ENCODE measurements at places on chromosomes 1 and 21.

GRCh38 chr1:150366416-150367296 lies 2.7 kb downstream of the RPRD2 start:
- peaks cover 47% of the 10 kb centered on the region for H3K4me1 ChIP-seq
- H3K4me3 ChIP-seq = peak overlapping the region; percentile 75
- peak overlapping the region; percentile 100 for H3K27ac ChIP-seq
- no peaks in the 10 kb centered on the region for H3K27me3 ChIP-seq

- no peak overlapping the region for H3K4me3 ChIP-seq
- H3K27me3 ChIP-seq = no peaks in the 10 kb centered on the region
- no peaks in the 10 kb centered on the region for H3K4me1 ChIP-seq
- no peaks in the 10 kb centered on the region for H3K36me3 ChIP-seq
- no peak overlapping the region for H3K27ac ChIP-seq
Measured at GRCh38 chr1:170290991-170291390, 145.2 kb downstream of the NTMT2 start.

DNA sequence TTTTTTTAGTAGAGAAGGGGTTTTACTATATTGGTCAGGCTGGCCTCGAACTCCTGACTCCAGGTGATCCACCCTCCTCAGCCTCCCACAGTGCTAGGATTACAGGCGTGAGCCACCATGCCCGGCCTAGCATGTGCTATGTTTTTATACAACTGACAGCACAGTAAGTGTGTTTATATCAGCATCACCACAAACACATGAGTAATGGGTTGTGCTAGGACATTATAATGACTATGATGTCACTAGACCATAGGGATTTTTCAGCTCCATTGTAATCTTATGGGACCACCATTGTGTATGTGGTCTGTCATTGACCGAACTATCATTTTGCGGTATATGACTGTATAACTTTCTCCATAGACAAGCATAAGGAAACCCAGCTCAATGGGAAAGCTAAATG lies 6.3 kb downstream of the LEFTY2 start:
- H3K27ac ChIP-seq = no peak overlapping the region
- peaks cover 25% of the 10 kb centered on the region for H3K4me1 ChIP-seq
- H3K36me3 ChIP-seq = no peaks in the 10 kb centered on the region

- no peaks in the 10 kb centered on the region for H3K4me1 ChIP-seq
- DNase-seq = no peak
- H3K36me3 ChIP-seq = no peaks in the 10 kb centered on the region
- no peaks in the 10 kb centered on the region for H3K27me3 ChIP-seq
Measured at GRCh38 chr21:45129189-45129923, 55.0 kb downstream of the ADARB1 start.

- H3K4me3 ChIP-seq = no peak overlapping the region
- no peaks in the 10 kb centered on the region for H3K27me3 ChIP-seq
- no peak overlapping the region for H3K27ac ChIP-seq
Measured at GRCh38 chr1:93578433-93578830, 103.2 kb downstream of the BCAR3 start.

- no peaks in the 10 kb centered on the region for H3K36me3 ChIP-seq
- no peak for DNase-seq
- H3K27ac ChIP-seq = no peak overlapping the region
- H3K4me1 ChIP-seq = no peaks in the 10 kb centered on the region
- H3K27me3 ChIP-seq = peaks cover 34% of the 10 kb centered on the region
Measured at GRCh38 chr1:201262963-201263608, 20.2 kb upstream of the PKP1 start.

DNA sequence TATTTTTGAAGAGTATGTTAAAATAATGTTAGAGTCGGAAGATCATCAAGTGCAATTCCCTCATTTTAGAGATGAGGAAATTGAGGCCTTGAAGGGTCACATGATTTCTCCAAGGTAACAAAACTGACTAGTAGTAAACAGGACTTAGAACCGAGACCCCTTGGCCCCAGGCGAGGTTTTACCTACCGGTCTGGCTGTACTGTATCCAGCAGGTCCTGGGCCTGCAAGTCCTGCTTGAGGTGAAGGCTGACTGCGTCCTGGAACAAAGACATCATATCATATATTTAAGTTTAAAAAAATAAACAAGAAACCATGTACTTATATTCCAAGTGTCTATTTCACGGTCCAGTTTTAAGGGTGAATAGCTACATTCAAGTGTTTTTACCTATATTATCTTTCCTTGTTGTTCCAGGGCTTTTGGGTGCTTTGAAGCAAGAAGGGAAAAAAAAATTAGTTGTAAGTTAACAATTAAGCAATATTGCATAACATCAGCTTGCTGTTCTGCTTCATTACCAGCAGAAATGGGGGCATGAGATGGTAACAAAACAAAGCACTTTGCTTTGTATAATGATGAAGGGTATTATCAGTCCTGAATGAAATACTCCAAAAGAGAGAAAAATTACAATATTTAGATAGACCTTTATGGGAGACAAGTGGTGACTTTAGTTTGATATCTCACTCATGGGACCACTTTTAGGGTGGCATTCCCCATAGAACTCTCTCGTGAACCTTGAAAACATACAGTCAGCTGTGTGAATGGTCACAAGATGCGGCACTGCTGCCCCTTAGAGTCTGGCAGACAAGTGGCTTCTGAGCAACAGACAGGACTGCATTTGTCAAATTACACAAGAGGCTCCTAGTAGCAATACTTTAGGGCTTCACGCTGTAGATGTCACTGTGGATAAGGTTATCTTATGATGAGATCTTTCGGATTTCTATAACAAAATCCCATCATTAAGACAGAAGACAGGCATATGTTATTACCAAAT lies 29.8 kb upstream of the CFAP298 start:
- no peaks in the 10 kb centered on the region for H3K27me3 ChIP-seq
- H3K27ac ChIP-seq = no peak overlapping the region
- H3K4me3 ChIP-seq = no peak overlapping the region
- peaks cover 11% of the 10 kb centered on the region for H3K4me1 ChIP-seq
- 0 out of 3 replicates have a peak, but pooled peaks cover 11% of the 10 kb centered on the region for H3K36me3 ChIP-seq

DNA sequence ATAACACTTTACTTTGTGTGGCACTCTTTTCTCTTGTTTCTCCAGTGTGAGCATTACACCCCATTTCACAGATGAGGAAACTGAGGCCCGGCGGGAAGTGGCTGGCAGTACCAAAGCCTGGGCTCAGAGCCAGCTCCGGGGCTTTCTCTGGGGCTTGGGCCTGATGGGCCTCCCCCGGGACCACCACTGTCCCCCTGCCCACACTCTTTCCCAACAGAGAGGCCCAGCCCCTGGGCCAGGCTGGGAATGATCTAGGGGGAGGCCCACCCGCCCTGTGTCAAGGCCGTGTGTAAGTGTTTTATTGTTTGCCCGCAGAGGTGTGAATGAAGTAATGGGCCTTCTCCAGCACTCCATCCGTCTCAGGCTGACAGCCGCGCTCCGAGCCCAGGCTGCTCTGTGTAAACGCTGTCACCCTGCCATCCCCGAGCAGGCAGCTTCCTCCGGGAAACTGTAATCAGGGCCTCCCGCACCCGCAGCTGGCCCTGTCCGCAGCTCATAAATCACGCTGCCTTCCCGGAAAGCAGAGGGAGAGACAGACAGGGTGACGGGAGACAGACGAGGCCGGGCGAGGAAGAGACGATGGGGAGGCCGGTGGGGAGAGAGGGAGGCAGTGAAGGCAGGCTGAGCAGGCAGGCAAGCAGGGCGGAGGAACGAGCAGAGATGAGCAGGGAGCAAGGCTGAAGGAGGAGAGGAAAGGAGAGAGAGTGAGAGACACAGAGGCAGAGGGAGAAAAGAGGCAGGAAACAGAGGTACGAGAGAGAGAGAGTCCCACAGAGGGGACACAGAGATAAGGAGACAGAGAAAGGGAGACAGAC lies 109.7 kb upstream of the ZBTB40 start:
- no peaks in the 10 kb centered on the region for H3K36me3 ChIP-seq
- peaks cover 23% of the 10 kb centered on the region for H3K4me1 ChIP-seq
- no peak overlapping the region for H3K27ac ChIP-seq
- DNase-seq = no peak

GRCh38 chr1:10680487-10680886 lies 116.0 kb downstream of the CASZ1 start:
- H3K4me3 ChIP-seq = peak overlapping the region; percentile 35
- DNase-seq = no peak
- H3K27me3 ChIP-seq = no peaks in the 10 kb centered on the region

GRCh38 chr1:117710710-117711109 lies 104.9 kb downstream of the TENT5C start:
- no peak overlapping the region for H3K4me3 ChIP-seq
- no peak overlapping the region for H3K27ac ChIP-seq
- no peaks in the 10 kb centered on the region for H3K4me1 ChIP-seq
- no peak for DNase-seq

- H3K36me3 ChIP-seq = no peaks in the 10 kb centered on the region
- no peak overlapping the region for H3K4me3 ChIP-seq
- H3K27ac ChIP-seq = no peak overlapping the region
Measured at GRCh38 chr1:171438441-171438840, 46.9 kb upstream of the PRRC2C start.

DNA sequence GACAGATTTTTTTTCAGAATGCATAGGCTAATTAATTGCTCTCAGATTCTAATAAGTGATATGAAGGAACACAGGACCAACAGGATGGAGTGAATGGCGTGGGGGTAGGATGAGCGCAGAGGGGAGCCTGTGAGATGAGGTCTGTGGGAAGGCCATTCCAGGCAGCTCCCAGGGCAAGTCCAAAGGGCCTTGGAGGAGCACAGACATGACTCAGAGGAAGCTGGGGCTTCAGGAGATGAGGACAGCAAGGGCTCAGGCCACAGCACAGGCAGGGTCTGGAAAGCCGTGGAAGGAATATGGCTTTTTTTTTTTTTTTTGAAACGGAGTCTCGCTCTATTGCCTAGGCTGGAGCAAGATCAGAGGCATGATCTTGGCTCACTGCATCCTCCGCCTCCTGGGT lies 35.1 kb downstream of the FMN2 start:
- DNase-seq = no peak
- H3K4me1 ChIP-seq = no peaks in the 10 kb centered on the region
- H3K4me3 ChIP-seq = no peak overlapping the region
- no peaks in the 10 kb centered on the region for H3K36me3 ChIP-seq

DNA sequence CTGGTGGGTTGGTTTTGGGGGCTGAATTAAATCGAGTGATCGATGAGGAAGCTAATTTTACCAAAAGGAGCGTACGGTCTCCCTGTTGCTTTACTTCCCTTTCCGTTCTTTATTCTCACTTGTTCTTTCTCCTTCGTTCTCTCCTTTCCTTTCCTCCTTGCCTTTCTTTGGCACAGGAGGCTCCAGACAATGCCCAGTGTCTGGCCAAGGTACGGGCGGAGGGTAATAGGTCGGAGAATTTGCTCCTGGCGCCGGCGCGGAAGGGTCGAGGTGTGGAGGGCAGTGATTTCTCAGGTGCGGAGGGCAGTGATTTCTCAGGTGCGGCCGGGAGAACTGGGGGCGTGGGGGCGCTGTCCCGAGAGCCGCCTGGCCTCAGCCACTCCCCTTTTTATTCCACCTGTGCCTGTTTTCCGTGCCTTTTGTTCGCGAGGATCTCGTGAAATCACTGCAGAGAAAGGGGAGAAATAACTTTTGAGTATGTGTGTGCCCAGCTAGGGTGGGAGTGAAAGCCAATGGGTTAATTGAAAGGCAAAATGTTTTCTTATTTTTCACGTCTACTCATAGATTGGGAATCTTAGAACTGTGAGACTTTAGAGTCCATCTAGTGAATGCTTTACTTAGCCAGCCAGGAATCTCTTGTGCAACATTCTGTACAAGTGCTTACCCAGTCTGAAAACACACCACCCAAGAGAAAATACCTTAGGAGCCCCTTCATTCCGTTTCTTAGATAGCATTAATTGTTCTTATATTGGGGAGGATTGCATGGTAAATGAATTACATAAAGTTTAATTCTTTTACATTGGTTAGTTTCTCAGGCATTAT lies 1.3 kb downstream of the FNBP1L start:
- H3K27ac ChIP-seq = peak overlapping the region; percentile 90

DNA sequence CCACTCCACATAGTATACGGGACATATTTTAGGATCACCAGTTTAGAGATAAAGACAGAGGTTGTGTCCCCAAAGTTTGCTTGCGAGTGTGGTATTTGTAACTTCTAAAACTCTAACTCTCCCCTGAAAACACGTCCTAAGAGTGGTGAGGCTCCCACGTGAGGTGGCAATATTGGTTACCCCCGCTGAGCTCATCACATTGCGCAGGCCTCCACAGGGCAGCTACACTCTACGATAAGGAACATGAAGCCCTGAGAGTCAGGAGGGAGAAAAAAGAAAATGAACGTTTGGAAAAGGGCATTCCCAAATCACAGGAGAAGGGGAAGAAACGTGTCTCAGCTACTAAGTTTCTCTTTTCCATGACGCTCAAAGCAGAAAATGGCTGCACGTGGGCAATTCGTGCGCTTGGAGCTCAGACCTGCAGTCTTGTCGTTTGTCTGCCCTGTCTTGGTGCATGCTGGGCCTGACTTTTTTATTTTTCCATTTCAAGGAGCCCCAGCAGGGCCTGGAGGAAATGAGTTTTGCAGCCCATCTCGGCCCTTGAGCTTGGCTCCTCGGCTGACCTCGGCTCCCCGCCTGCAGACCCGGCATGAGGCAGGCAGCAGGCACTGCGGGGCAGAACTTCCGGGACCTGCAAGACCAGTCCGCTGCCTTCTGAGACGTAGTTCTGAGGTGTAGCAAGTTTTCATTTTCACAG lies 25.7 kb downstream of the ERG start:
- H3K36me3 ChIP-seq = no peaks in the 10 kb centered on the region
- no peak overlapping the region for H3K4me3 ChIP-seq
- DNase-seq = no peak
- H3K4me1 ChIP-seq = peaks cover 32% of the 10 kb centered on the region

GRCh38 chr1:40394491-40395172 lies 21.1 kb downstream of the SMAP2 start:
- no peaks in the 10 kb centered on the region for H3K36me3 ChIP-seq
- no peak overlapping the region for H3K27ac ChIP-seq
- no peak overlapping the region for H3K4me3 ChIP-seq
- H3K4me1 ChIP-seq = peaks cover 78% of the 10 kb centered on the region
- no peaks in the 10 kb centered on the region for H3K27me3 ChIP-seq
